NCI-H1436 (cell line): ENCODE measurements at places on chromosomes 1 and 21.

DNA sequence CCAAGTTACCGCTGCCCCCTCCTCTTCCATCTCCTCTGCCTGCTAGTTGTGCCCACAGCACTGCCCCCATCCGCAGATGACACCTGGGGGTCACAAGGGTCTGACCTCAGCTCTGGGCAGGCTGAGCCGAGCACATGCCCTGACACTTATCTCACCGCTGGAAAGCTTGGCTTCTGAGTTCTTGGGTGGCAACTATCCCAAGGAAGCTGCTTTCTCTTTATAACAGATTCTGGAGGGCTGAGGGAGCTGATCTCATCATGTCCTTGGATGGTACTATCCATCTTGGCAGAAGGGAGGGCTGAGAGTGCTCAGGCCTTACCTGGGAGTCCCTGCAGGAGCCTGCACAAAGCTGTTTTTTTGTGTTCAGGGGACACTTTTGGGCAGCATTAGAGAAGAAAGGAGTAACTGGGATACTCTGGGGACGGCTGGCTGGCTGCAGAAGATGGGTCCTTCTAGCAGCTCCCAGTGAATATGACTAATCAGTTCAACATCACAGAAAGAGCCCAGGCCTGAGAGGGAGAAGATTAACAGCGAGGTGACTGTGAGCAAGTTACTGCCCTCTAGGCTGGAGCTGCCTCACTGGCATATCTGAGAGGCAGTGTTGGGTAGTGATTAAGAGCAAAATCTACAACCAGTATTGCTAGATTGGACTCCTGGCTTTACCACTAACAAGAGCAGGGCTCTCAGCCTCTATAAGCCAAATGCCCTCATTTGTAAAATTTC, 71.6 kb downstream of the PLXNA2 start:
- no peak for DNase-seq

GRCh38 chr1:94329986-94330385, 88.2 kb upstream of the ABCD3 start:
- no peak for DNase-seq

GRCh38 chr1:175124861-175125260, 57.2 kb downstream of the TNN start:
- no peak for DNase-seq

DNA sequence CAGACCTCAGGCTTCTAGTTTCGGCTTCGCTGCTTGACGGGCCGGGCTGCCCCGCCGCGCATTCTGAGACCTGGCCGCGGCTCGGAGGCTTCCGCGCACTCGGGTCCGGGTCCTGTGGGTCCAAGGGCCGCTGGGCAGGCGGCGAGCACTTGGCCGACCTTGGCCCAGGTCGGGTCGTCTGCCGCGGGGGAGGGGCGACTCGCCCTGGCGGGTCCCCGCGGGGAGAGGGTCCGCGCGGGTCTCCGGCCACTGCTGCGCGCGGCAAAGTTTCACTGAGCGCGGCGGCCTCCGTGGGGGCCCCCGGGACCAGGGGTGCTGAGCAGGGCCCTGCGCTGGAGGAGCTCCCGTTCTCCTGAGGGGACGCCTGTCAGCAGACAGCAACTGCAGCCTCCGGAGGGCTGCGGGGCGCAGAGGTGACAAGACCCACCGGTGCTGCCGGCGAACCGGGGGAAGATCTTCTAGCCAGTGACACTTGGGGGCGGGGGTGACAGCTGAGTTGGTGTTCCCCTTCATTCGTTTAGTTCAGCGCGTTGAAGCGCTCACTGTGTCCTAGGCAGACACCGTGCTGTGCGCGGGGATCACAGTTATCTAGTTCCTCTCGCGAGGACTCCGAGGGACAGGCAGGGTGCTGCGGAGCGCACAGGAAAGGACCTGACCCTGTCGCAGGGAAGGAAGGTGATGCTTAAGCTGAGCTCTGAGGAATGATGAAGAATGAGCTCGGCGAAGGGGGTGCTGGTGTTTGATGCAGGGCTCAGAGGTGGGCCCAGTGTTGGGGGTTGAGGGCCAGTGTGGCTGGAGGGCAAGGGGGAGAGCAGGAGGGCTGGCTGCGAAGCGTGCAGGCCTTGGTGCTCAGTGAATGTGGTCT, 725 bp downstream of the MTFR1L start:
- DNase-seq: no peak
